ENCODE measurements at places on chromosomes 5 and 9.

GRCh38 chr9:133658442-133659431 lies 22.6 kb downstream of the DBH start:
- no peaks in the 10 kb centered on the region for H3K36me3 ChIP-seq
- H3K27ac ChIP-seq: no peak overlapping the region
- H3K4me1 ChIP-seq: no peaks in the 10 kb centered on the region
- DNase-seq: no peak
- peaks cover 96% of the 10 kb centered on the region for H3K27me3 ChIP-seq
- H3K4me3 ChIP-seq: no peak overlapping the region

DNA sequence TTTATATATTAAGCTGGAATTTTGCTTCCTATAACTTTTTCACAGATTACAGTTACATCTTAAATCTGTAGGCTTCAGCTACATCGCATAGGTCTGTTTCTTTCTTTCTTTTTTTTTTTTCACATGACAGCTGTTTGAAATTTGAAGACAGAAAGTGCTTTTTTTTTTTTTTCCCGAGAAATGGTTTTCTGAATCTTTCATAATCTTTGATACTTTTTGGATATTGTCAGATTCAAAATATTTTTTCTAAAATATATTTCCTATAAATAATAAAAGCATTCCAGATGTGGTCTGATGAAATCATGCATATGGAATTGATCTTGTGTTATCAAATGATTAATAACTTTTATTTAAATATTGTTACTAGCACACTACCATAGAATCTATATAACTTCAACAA lies 212.2 kb downstream of the TAF11L14 start:
- H3K27ac ChIP-seq: no peak overlapping the region
- no peaks in the 10 kb centered on the region for H3K4me1 ChIP-seq
- H3K27me3 ChIP-seq: no peaks in the 10 kb centered on the region
- DNase-seq: no peak
- H3K36me3 ChIP-seq: no peaks in the 10 kb centered on the region
- no peak overlapping the region for H3K4me3 ChIP-seq

DNA sequence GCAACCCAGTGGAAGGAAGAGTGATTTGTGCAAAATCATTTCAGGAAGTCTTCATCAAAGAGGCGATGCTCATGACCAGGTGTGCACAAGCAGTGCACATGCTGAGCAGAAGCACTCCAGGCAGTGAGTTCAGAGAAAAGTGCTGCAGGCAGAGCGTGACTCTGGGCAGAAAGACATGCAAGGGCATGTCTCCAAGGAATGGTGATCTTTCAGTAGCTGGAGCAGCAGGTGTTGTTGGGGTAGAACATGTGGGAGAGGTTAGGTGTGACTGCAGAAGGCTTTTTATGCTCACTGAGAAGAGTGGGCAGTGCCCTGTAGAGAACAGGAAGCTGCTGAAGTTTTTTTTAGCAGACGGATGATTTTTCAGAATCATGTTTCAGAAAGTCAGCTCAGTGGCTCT lies 545.4 kb upstream of the TLE4 start:
- DNase-seq: peak; percentile 76
- H3K27ac ChIP-seq: peak overlapping the region; percentile 52
- no peak overlapping the region for H3K4me3 ChIP-seq
- peaks cover 21% of the 10 kb centered on the region for H3K4me1 ChIP-seq

DNA sequence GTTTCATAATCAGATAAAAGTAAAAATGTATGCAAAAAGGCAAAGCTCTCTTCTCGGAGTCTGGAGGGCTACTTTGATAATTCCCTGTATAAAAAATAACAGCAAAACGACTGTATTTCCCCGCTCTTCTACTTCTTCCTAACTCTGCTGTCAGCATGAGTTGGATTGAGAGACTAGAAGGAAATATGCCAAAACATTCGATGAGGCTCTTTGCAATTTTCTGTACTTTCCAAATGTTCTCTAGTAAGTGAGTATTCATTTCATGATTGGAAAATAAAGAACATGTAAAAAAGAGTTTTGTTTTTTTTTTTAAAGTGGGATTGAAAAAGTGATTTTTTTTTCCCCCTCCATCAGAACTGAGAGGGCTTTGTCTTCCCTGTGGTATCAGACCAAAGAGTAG lies 677.5 kb downstream of the ACTL7B start:
- H3K36me3 ChIP-seq: no peaks in the 10 kb centered on the region
- no peak overlapping the region for H3K27ac ChIP-seq
- H3K27me3 ChIP-seq: no peaks in the 10 kb centered on the region
- no peaks in the 10 kb centered on the region for H3K4me1 ChIP-seq
- no peak for DNase-seq
- no peak overlapping the region for H3K4me3 ChIP-seq

- peaks cover 17% of the 10 kb centered on the region for H3K4me1 ChIP-seq
- no peak for DNase-seq
- no peaks in the 10 kb centered on the region for H3K36me3 ChIP-seq
These were observed 104.0 kb downstream of the RGS3 start for GRCh38 chr9:113567361-113568080.

DNA sequence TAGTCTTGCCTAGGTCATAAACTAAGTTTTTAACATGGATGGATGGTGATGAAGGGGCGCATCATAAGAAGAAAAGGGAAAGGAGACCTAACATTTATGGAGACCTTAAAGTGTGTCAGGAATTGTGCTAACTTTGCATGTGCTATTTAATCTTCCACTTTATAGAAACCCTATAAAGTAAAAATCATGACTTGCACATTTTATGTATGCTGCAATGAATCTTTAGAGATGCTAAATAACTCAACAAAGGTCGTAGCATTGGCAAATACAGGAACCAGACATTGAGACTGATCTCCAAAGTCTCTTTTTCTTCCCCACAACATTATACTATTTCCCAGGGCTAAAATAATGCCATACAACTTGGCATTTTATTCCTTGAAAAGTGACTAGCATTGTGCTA lies 214.6 kb downstream of the SGCD start:
- H3K27me3 ChIP-seq: no peaks in the 10 kb centered on the region
- DNase-seq: no peak
- H3K27ac ChIP-seq: no peak overlapping the region
- no peaks in the 10 kb centered on the region for H3K4me1 ChIP-seq
- no peaks in the 10 kb centered on the region for H3K36me3 ChIP-seq
- no peak overlapping the region for H3K4me3 ChIP-seq

DNA sequence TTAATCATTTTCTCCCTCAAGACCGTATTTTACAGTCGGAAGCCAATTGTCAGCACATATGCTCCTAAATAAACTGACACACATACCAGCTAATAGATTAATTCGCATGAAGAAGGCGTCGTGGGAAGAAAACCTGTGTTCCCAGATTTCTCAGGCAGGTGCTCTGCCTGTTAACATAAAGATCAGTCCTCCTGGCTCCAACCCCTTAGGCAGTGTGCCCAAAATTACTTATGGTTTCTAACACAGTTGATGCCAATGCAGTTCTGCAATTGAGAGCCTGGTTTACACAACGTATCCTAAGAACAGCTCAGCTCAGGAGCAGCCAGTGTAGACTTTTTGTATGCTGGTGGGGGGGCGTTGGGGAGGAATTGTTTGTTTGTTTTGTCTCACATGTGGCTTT lies 208.3 kb downstream of the ENC1 start:
- H3K36me3 ChIP-seq: no peaks in the 10 kb centered on the region
- H3K4me3 ChIP-seq: no peak overlapping the region
- H3K27ac ChIP-seq: no peak overlapping the region
- DNase-seq: no peak
- H3K27me3 ChIP-seq: no peaks in the 10 kb centered on the region

- no peak overlapping the region for H3K4me3 ChIP-seq
- H3K27ac ChIP-seq: no peak overlapping the region
- no peak for DNase-seq
- no peaks in the 10 kb centered on the region for H3K36me3 ChIP-seq
These were observed 7.7 kb downstream of the MAST4 start for GRCh38 chr5:66603881-66604280.

GRCh38 chr5:134003817-134004625 lies 754 bp downstream of the VDAC1 start:
- H3K27me3 ChIP-seq: no peaks in the 10 kb centered on the region
- H3K4me1 ChIP-seq: peaks cover 13% of the 10 kb centered on the region
- peak overlapping the region; percentile 93 for H3K4me3 ChIP-seq

DNA sequence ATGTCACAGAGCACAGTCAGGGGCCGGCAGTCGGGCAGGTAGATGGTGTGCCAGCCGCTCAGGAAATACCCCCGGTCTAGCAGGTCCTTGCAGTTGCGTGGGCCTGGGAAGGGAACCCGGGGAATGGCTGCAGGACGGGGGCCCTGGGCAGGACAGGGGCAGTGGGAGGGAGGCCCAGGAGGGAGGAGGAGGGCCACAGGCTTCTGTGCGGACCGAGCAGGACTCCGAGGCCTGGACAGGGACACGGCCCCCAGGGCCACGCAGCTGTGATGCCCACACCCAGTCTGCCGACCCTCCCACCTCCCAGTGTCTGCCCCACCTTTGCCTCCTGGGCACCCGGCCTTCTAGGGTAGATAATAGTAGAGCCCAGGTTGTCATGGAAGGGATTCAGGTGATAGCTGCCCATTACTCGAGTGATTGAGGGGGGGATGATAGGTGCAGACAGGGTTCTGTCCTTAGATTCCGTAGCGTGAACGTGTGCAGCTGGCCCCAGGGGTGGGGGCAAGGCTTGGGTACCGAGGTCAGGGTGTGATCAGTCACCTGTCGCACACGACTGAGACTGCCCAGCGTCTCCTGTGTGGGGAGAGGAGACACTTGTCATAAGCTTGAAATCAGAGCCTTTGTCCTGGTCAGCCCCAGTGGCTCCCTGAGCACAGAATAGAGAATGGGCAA lies 4.5 kb downstream of the FCN1 start:
- DNase-seq: no peak
- no peak overlapping the region for H3K27ac ChIP-seq
- H3K4me1 ChIP-seq: no peaks in the 10 kb centered on the region
- H3K36me3 ChIP-seq: no peaks in the 10 kb centered on the region
- no peak overlapping the region for H3K4me3 ChIP-seq
- H3K27me3 ChIP-seq: peaks cover 96% of the 10 kb centered on the region

- no peak overlapping the region for H3K27ac ChIP-seq
- no peaks in the 10 kb centered on the region for H3K36me3 ChIP-seq
- H3K4me1 ChIP-seq: peaks cover 29% of the 10 kb centered on the region
These were observed 672 bp upstream of the SUSD3 start for GRCh38 chr9:93057703-93058354.

DNA sequence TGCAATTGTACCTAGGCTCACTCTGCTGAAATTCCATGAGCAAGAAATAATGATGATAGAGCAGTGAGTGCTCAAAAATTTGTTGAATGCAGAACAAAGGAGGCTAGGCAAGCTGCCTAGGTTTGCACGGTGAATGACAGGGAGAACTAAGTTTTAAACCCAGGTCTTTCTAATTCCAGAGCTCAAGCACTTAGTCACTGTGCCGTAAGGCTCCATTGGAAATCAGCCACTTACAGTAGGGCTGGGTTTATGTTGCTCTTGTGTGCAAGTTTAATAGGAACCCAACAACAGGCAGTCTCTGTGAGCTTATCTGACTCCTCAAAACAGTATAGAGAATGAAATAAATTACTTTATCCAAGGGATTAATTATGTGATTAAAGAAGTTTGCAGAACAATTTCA lies 147.0 kb downstream of the CSNK1G3 start:
- H3K27ac ChIP-seq: no peak overlapping the region
- H3K4me1 ChIP-seq: no peaks in the 10 kb centered on the region
- no peak overlapping the region for H3K4me3 ChIP-seq
- no peaks in the 10 kb centered on the region for H3K36me3 ChIP-seq

DNA sequence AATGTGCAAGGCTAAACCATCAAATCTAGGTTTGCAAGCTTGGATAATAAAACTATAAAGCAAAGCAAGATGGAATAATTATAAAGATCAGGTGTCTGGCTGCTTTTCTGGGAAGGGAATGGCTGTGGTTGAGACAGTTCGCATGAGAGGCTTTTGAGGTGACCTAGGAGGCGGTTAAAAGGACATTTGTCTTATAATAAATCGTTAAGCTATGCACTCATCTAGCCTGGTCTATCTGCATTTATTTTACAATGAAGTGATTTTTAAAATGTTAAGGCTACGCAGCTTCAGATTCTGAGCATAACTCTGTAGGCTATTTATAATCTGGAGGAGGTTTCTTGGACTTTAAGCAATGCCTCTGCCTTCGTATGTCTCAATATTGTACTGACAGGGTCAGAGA lies 29.4 kb upstream of the MAN2A1 start:
- no peaks in the 10 kb centered on the region for H3K27me3 ChIP-seq
- H3K36me3 ChIP-seq: no peaks in the 10 kb centered on the region
- no peak overlapping the region for H3K4me3 ChIP-seq
- H3K27ac ChIP-seq: no peak overlapping the region

GRCh38 chr5:158419186-158419585 lies 560.2 kb upstream of the CLINT1 start:
- DNase-seq: no peak
- no peak overlapping the region for H3K4me3 ChIP-seq
- no peaks in the 10 kb centered on the region for H3K4me1 ChIP-seq
- no peaks in the 10 kb centered on the region for H3K36me3 ChIP-seq
- no peaks in the 10 kb centered on the region for H3K27me3 ChIP-seq

DNA sequence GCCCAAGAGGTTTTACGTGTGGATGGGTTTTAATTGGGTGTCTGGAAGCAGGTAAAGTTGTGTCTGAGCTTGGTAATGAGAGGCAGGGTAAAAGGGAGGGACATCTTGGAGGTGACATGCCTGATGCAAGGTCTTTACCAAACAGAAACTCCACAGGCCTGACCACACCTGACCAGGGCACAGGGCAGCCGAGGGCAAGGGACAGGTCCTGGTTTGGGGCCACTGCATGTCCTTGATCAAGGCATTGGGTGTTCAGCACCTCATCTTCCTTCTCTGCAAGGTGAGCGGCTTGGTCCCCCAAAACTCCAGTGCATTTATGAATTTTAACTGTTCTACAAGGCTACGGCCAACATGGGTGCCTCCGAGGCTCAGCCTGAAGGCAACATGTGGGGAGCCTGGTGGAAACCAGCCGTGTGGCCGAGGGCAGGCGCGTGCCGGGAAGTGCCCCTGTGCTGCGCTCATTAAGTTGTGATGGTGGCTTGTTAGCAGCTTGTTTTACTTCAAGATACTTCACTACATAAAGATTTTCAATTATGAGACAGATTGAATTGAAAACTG lies 30.7 kb upstream of the LPCAT1 start:
- H3K27me3 ChIP-seq: peaks cover 5% of the 10 kb centered on the region
- no peak overlapping the region for H3K4me3 ChIP-seq
- no peak for DNase-seq
- no peaks in the 10 kb centered on the region for H3K36me3 ChIP-seq
- H3K4me1 ChIP-seq: no peaks in the 10 kb centered on the region
- H3K27ac ChIP-seq: no peak overlapping the region

DNA sequence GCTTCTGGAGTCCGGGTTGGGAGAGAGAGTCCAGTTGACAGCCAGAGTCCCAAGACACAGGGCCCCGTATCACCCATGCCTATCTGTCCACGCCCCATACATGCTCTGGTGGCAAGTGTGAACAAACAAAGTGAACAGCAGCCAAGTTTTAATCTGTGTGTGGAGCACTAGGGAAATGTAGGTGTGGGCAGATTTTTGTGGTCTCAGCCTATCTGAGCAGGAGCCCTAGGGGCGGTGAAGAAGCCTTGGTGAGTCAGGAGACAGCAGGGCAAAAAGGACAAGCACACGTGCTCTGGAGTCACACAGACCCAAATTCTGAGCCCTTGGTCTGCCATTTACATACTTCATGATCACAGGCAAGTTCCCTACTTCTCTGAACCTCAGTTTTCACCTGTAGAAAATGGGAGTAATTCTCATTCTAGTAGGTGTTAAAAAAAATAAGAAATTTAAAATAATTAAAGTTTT lies 23.2 kb downstream of the EGR1 start:
- no peak overlapping the region for H3K27ac ChIP-seq
- H3K27me3 ChIP-seq: peaks cover 43% of the 10 kb centered on the region
- no peak for DNase-seq
- H3K36me3 ChIP-seq: no peaks in the 10 kb centered on the region
- H3K4me3 ChIP-seq: no peak overlapping the region
- peaks cover 4% of the 10 kb centered on the region for H3K4me1 ChIP-seq

GRCh38 chr9:34079181-34079580 lies 30.5 kb upstream of the UBAP2 start:
- H3K36me3 ChIP-seq: no peaks in the 10 kb centered on the region
- H3K4me3 ChIP-seq: no peak overlapping the region
- no peak for DNase-seq
- H3K27ac ChIP-seq: no peak overlapping the region
- H3K27me3 ChIP-seq: no peaks in the 10 kb centered on the region
